Osteoblast (primary cell): ENCODE measurements at places on chromosomes 3 and 15. TPM values are rescaled to one million over a fixed set of nuclear protein-coding genes. Genes with fewer than 3 reads are reported as not detected.

CCDC54 gene
- not detected in 2 replicates for total RNA-seq

ZNF717 gene
- total RNA-seq: 17.7 and 18.5 TPM in 2 replicates

REC114 gene
- total RNA-seq: not detected in 2 replicates

RBMS3 gene
- 80.4 and 81.1 TPM in 2 replicates for total RNA-seq

ATP11B gene
- 71.3 and 76.0 TPM in 2 replicates for total RNA-seq

TTC23 gene
- 21.7 and 27.4 TPM in 2 replicates for total RNA-seq

SEMA5B gene
- total RNA-seq: not detected in 2 replicates

WDR5B gene
- 9.8 and 10.9 TPM in 2 replicates for total RNA-seq

XYLB gene
- 10.1 and 12.4 TPM in 2 replicates for total RNA-seq

PHLDB2 gene
- 96.4 and 107 TPM in 2 replicates for total RNA-seq

GOLGA8S gene
- under 0.01 TPM in 2 replicates for total RNA-seq
